ENCODE measurements at places on chromosomes 2 and 18. TPM values are rescaled to one million over a fixed set of nuclear protein-coding genes. Genes with fewer than 3 reads are reported as not detected.

DNA sequence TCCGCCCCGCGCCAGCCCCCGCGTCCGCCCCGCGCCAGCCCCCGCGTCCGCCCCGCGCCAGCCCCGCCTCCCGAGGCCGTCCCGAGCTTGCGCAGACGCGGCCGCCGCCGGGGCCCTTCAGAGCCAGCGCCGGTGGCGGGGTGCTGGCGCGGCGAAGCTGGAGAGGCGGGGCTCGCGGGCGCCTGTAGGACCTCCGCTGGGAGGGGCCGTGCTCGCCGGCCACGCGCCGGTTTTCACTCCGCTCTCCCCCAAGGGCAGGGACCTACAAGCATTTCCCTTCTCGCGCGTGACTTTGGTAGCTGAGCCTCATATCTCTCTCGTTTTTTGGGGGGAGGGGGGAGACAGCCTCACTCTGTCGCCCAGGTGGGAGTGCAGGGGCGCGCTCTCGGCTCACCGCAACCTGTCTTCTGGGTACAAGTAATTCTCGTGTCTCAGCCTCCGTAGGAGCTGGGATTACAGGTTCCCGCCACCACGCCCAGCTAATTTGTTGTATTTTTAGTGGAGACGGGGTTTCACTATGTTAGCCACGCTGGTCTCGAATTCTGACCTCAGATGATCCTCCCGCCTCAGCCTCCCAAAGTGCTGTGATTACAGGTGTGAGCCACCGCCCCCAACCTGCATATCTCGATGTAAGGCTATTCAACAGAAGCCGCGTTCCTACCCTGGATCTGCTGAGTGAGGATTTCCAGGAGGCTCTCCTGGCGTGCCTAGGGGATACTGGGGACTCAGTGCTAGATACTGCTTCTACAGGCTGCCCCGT, at the start of gene ZNF514:
Gene ZNF514, minus strand, starts transcription at position 159 of the 760 bp plus-strand sequence. CDS start 6,595 bp downstream, outside the sequence.
- peak within 1 kb of the TSS; percentile 72 for H3K27ac ChIP-seq
- peaks cover 9% of the 10 kb centered on the region for H3K36me3 ChIP-seq
- peaks cover 17% of the 10 kb centered on the region for H3K4me1 ChIP-seq
- H3K27me3 ChIP-seq, result no peaks in the 10 kb centered on the region
- DNase-seq, result peak; percentile 28
- peak within 1 kb of the TSS; percentile 85 for H3K4me3 ChIP-seq

Gene CRYGC
- not detected for total RNA-seq

- no peak overlapping the region for H3K27ac ChIP-seq
- no peak overlapping the region for H3K4me3 ChIP-seq
- no peaks in the 10 kb centered on the region for H3K27me3 ChIP-seq
- peaks cover 16% of the 10 kb centered on the region for H3K4me1 ChIP-seq
- DNase-seq, result no peak
These were observed 68.7 kb downstream of the RHBDD1 start for GRCh38 chr2:226904592-226904991.

DNA sequence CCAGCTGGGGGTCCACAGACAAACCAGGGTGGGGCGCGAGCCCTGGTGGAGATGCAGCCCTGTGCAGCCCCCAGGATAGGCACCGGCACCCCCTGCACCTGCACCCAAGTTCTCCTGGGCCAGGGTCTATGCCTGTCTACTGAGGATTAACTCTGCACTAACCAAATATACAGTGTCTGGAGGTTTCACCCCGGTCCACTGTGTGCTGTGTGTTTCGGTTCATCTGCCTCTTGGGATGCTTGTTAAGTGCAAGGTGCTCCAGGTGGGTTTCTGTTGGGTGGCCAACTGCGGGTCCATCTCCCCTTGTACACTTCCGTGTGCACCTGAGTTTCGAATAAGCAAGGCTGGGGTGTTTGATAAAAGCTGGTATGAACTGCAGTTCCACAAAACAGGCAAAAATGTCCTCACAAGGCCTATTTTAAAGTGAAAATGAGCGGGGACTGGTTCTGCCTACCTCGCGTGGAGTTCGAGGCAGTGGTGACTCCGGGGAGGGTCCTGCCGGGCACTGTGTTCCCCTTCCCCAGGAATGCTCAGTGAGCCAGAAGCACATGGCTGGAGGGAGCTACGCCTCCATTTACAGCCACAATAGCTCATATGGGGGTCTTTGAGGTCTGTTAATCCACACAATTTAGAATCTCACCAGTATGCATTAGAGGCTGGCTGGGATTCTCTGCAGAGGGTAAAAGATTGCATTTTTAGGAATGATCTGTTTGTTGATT, 70.7 kb downstream of the EDAR start:
- H3K36me3 ChIP-seq, result no peaks in the 10 kb centered on the region
- no peak overlapping the region for H3K4me3 ChIP-seq
- no peaks in the 10 kb centered on the region for H3K4me1 ChIP-seq

Gene TIMM21
- 14.5 TPM for total RNA-seq

Gene STEAP3
- total RNA-seq, result 17.9 TPM

Gene TEKT4
- total RNA-seq, result not detected

GRCh38 chr2:102304268-102304667, 7.1 kb upstream of the IL1RL1 start:
- H3K27ac ChIP-seq, result no peak overlapping the region
- no peaks in the 10 kb centered on the region for H3K27me3 ChIP-seq
- H3K36me3 ChIP-seq, result no peaks in the 10 kb centered on the region
- H3K4me3 ChIP-seq, result no peak overlapping the region
- no peaks in the 10 kb centered on the region for H3K4me1 ChIP-seq

DNA sequence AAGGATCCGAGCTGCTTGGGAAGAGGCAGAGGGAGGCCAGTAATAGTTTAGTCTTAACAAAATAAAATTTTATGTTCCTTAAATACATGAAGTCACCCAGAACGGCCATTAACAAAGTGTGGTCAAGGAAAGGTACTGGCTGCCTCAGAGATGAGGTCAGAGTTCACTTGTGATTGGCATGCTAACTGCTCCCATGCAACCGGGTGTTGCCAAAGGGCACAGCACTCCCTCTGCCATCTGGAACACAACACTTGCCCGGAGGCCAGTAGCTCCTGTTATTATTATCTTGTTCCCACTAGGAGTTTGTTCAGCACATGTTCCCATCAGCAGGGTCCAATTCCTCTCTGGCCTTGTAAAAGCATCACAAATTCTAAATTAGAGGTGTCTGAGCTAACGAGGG, 207.0 kb downstream of the CYP26B1 start:
- peaks cover 40% of the 10 kb centered on the region for H3K4me1 ChIP-seq
- no peak for DNase-seq
- no peaks in the 10 kb centered on the region for H3K36me3 ChIP-seq
- H3K27me3 ChIP-seq, result no peaks in the 10 kb centered on the region
- no peak overlapping the region for H3K4me3 ChIP-seq
- H3K27ac ChIP-seq, result peak overlapping the region; percentile 70

Gene FBXO11
- total RNA-seq, result 99.8 TPM

- H3K27ac ChIP-seq, result no peak overlapping the region
- no peaks in the 10 kb centered on the region for H3K36me3 ChIP-seq
- no peaks in the 10 kb centered on the region for H3K27me3 ChIP-seq
- H3K4me1 ChIP-seq, result no peaks in the 10 kb centered on the region
- H3K4me3 ChIP-seq, result no peak overlapping the region
These were observed 396.9 kb upstream of the MYT1L start for GRCh38 chr2:2727876-2728511.

GRCh38 chr2:218852911-218853667, 6.5 kb upstream of the WNT6 start:
- no peaks in the 10 kb centered on the region for H3K36me3 ChIP-seq
- peaks cover 5% of the 10 kb centered on the region for H3K27me3 ChIP-seq
- DNase-seq, result no peak
- H3K27ac ChIP-seq, result no peak overlapping the region
- no peaks in the 10 kb centered on the region for H3K4me1 ChIP-seq

Gene SPP2
- total RNA-seq, result not detected

Gene CTAGE1
- not detected for total RNA-seq

DNA sequence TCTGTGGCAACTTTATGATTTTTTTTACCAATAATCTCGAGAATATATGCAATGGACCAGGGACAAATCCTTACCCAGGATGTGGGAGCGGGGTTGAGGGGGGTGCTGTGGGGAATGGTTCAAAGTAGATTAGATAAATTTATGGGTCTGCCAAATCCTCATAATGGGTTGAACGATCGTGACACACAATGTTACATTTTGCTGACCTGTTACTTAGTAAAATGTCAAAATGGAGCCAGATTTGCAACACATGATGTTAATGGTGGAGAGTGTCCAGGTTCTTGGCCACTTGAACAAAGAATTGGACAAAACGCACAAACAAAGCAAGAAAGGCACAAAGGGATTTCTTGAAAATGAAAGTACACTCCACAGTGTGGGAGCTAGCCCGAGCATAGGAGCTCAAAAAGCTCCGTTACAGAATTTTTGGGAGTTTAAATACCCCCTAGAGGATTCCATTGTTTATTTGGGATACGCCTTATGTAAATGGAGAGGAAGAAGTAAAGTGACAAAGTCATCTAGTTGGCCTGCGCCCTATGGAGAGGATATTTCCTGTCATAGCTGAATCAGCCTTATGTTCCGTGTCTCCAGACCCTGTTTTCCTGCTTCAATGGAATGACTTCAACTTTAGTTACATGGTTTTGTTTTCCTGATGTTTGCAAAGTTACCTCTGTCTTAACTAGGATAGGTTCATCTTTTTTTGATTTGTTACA, 776.0 kb downstream of the DCC start:
- peak overlapping the region; percentile 50 for H3K4me3 ChIP-seq
- no peaks in the 10 kb centered on the region for H3K36me3 ChIP-seq
- DNase-seq, result no peak

GRCh38 chr2:136031711-136032110, 46.3 kb upstream of the DARS1 start:
- H3K4me3 ChIP-seq, result no peak overlapping the region
- H3K27ac ChIP-seq, result no peak overlapping the region
- H3K4me1 ChIP-seq, result no peaks in the 10 kb centered on the region
- no peaks in the 10 kb centered on the region for H3K36me3 ChIP-seq
- H3K27me3 ChIP-seq, result no peaks in the 10 kb centered on the region
- DNase-seq, result no peak

- H3K27ac ChIP-seq, result no peak overlapping the region
- no peaks in the 10 kb centered on the region for H3K36me3 ChIP-seq
- peaks cover 31% of the 10 kb centered on the region for H3K4me1 ChIP-seq
- no peak overlapping the region for H3K4me3 ChIP-seq
- DNase-seq, result no peak
These were observed 28.4 kb downstream of the AAK1 start for GRCh38 chr2:69615078-69615625.

Gene CTDP1
- total RNA-seq, result 25.0 TPM

DNA sequence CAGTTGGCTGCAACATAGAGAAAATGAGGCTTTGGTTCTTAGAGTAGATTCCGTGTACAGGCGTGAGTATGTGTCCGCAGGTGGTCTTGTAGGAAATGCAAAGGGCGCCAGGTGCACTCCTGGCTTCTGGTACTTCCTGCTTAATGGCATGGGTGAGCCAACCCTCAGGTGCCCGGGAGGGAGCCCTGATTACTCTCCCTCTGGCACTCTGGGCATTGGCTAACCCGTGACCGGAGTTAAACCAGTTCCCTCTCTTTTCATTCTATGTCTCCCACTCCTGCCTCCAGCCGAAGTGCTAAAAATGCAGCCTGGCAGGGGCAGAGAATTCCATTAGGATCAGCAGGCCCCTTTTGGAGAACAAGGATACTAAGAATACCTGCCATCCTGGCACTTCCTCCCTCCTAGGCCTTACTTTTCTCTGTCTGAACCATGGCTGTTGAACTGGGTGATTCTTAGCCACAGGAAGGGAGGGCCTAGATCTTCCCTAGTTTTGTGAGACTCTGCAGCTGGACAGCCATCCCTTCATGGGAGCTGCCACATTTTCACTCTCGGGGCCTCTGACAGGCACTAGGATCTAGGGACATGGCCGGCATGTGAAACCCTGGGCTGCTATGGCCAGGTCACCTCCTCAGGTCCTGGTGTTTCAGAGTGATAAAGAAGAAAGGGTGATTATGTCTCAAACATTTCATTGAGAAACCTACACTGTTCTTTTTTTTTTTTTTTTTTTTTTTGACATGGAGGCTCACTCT, 6.5 kb downstream of the MERTK start:
- H3K27me3 ChIP-seq, result no peaks in the 10 kb centered on the region
- H3K36me3 ChIP-seq, result no peaks in the 10 kb centered on the region
- peak overlapping the region; percentile 9 for H3K4me3 ChIP-seq
- peaks cover 85% of the 10 kb centered on the region for H3K4me1 ChIP-seq

Gene UGT1A10
- total RNA-seq, result not detected

Gene APLF
- total RNA-seq, result 4.9 TPM

- no peak for DNase-seq
- no peaks in the 10 kb centered on the region for H3K27me3 ChIP-seq
- peaks cover 6% of the 10 kb centered on the region for H3K4me1 ChIP-seq
- no peaks in the 10 kb centered on the region for H3K36me3 ChIP-seq
- H3K4me3 ChIP-seq, result no peak overlapping the region
These were observed 45.4 kb upstream of the EHBP1 start for GRCh38 chr2:62660087-62660486.

DNA sequence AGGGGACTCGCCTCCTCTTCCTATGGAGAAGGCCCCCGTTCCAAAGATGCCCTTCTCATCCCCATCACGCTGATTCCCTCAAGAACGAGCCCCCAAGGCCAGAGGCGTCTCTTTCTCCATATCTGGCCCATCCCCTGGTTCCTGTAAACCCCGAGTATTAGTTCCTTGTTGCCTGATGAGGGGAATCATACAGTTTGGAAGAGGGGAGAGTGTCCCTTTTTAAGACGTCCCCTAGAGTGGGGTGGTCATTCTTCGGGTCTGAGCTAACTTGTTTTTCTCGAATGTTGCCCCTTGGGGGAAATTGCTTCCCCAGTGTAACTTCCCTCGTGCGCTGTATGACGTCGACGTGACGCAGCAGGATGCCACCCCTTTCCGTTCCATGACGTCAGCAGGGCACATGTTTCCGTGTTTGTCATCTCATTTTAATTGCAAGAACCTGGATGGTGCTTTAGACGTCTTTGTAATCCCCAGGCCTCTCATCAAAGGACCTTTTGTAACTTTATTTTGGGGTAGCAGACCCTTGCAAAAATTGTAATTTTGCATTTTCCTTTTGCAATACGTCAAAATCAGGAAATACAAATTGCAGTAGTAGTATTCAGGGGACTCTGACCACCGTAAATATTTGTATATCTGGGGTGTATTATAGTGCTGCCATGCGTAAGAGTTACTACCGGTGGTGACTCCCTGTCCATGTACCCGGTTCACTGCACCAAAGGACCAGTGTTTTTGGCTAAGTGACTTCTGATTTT, 569 bp downstream of the BABAM2 start:
- peak; percentile 82 for DNase-seq
- H3K4me3 ChIP-seq, result peak overlapping the region; percentile 80
- no peaks in the 10 kb centered on the region for H3K27me3 ChIP-seq
- peaks cover 14% of the 10 kb centered on the region for H3K4me1 ChIP-seq

DNA sequence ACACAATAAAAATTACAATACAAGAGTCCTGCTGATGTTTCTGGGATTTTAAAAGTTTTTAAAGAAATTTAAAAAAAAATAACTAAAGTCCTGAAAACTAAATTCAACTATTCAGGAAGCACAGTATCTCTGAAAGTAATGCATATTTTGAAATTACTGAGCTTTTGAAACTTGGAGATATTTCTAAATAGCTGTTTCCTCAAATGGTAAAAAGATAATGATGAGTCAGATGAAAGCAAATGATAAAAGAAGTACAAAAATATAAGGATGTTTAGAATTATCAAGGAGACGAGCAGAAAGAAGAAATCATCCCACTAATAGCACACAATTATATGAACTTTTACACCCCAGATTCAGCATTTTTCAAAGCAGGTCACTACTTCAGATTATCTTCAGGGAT, 90.2 kb upstream of the SLC25A52 start:
- H3K27ac ChIP-seq, result no peak overlapping the region
- DNase-seq, result no peak
- no peaks in the 10 kb centered on the region for H3K4me1 ChIP-seq

- no peaks in the 10 kb centered on the region for H3K36me3 ChIP-seq
- no peak for DNase-seq
- H3K27ac ChIP-seq, result no peak overlapping the region
- H3K4me3 ChIP-seq, result no peak overlapping the region
- no peaks in the 10 kb centered on the region for H3K4me1 ChIP-seq
These were observed 156.5 kb downstream of the MYO5B start for GRCh38 chr18:50038448-50038847.

GRCh38 chr2:9497017-9497416, 22.7 kb downstream of the IAH1 start:
- H3K4me1 ChIP-seq, result peaks cover 21% of the 10 kb centered on the region
- no peak for DNase-seq
- H3K27ac ChIP-seq, result no peak overlapping the region

Gene ANKMY1
- total RNA-seq, result 44.8 TPM
